ENCODE measurements at places on chromosomes 4 and X.

DNA sequence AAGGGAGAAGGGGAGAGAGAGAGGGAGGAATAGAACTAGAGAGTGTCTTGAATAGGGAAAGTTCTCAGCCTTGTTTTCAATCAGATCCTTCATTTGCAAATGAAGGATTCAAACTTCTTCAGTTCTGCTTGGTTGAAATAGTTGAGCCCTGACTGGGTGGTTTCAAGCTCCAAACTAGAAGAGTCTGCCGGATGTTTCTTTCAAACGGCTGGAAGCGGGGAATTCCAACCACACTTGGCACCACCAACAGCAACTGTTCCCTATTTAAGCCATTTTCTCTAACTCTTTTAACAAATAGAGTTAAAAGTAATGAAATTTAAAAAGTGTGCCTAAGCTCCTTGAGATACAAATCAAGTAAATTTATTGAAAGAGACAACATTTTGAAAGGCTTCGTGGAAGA is 67.5 kb upstream of the DDX60 start:
- DNase-seq: no peak

- DNase-seq: peak; percentile 14
Observed at GRCh38 chr4:23717528-23718248, 172.2 kb downstream of the PPARGC1A start.

DNA sequence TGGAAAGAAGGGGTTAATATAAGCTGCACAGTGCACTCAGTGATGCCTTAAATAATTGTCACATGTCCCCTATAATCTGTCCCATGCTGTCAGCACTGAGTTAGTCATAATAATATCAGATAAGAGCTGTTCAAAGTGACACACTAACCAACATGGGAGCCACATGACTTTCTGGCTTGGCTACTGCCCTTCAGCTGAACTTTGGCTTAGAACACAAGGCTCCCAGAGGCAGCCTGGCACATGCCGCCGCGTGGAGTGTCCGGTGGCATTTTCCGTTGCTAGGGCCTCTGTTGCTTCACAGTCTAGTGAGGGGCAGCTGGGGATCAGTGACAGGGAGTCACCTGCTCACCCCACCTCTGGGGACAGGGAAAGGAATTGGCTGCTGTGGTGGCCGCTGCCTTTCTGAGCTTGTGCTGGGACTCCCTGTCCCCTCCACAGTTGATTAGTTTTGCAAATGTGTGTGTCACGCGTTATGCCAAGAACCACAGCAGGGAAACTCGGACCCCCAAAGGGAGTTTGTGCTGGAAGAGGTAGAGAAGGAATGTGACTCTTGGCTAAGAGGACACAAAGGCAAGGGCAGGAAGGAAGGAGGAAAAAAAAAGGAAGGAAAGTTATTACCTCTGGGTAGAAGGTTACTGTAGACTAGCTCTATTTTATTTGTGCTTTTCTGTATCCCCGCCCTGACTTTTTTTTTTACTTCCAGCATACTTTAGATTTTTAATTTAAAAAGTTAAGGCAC is 41.1 kb upstream of the PPARGC1A start:
- DNase-seq: no peak

GRCh38 chr4:94039226-94039625 is 168.4 kb upstream of the SMARCAD1 start:
- no peak for DNase-seq

GRCh38 chr4:97587912-97588311 is 555.4 kb downstream of the STPG2 start:
- DNase-seq: no peak

DNA sequence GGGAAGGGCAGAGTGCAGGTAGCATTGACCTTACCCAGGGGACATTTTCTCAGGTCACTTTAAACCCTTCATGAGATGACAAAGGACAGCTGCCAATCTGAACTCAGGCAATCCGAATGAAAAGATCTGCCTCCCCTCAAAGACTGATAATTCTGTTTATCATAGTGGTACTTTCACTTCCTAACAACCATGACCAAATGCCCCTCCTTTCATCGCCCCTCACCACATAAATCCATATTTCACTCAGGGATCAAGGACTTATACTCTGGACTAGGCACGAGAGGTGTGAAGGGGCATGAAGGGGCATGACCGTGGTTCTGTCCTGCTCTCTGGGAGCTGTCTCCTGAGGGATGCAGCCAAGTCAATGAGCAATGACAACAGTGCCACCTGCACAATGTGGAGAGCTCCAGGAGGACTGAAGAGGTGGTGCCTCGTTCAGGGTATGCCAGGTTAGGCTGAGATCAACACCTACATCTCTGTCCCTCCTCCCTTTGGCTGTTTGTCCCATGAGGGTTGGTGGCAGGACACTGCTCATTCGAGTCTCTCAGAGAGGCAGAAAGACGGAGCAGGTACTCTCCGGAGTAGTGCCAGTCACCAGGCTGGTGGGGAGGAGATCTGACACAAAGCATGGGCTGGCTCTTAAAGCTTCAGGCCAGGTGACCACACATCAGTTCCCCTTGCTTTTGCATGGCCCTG is 12.5 kb downstream of the HS3ST1 start:
- no peak for DNase-seq

- DNase-seq: no peak
Observed at GRCh38 chrX:10761447-10761846, 141.1 kb upstream of the MID1 start.

- no peak for DNase-seq
Observed at GRCh38 chr4:144223661-144224060, 83.1 kb upstream of the GYPA start.

DNA sequence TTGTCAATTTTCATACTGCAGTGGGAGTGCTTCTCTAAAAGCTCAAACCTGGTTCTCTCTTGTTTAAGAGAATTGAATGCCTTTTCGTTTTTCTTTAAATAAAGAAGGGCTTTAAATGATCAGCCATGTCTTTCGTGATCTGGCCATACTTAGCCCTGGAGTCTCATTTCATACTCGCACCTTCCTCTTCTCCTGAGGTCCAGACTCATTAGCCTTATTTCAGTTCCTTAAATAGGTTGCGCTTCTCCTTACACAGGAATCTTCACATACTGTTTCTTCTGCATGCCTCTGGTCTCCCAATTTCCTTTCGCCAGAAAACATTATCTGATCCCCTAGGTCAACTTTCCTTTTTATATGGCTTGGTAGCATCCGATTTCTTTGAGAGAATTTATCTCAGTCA is 565.6 kb upstream of the TENM3 start:
- DNase-seq: no peak

DNA sequence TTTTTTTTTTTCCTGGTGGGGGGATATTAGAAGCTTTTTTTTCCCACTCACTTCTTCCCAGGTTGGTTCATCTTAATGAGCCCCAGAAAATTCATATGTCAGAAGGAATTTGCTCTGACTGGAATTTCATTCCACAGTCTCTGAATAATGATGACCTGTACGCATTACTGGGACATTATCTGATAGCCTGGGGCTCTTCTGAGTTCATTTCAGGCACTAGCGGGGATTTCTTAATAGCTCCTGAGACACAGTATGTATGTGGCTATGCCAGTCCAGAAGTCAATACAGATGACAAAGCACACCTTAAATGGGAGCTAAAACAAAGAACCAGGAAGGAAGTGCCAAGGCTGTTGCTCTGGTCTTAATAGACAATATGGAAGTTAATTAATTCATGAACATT is 295.2 kb upstream of the IGFBP7 start:
- peak; percentile 9 for DNase-seq

DNA sequence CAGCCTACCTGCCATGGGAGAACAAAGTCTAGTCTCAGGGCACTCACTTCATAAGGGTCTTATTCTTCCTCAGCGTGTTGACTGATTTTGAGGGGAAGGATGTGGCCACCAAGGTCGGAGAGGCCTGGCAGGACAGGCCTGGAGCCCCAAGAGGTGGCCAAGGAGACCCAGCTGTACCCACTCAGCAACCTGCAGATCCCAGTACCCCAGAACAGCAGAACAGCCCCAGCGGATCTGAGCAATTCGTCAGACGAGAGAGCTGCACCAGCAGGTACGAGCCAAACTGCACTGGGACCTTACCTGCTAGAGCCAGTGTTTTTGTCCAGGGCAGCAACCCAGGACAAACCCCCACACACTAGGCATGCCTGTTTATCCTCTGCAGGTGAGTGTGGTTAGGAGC is 34.3 kb downstream of the PNMA5 start:
- DNase-seq: no peak

GRCh38 chrX:40174854-40175510 is 77.2 kb upstream of the BCOR start:
- DNase-seq: no peak

DNA sequence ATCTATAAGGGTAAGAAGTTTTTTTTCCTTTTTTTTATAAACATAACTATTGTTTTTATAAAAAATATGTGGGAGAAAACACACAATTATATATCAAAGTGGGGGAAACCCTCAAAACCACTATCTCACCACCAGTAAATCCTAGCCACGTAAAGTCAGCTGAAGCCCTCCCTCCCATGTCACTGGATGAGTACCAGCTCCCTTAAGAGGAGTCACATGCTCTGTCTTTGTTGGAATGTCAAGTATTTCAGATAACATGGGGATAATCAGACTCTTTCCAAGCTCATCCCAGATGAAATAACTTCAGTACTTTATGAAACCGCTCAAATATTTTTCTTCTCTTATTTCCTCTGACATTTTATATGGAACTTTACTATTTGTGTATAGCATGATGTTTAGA is 2.4 kb downstream of the MYOZ2 start:
- no peak for DNase-seq

GRCh38 chr4:173121076-173121561 is 47.5 kb upstream of the GALNT7 start:
- DNase-seq: peak; percentile 1

DNA sequence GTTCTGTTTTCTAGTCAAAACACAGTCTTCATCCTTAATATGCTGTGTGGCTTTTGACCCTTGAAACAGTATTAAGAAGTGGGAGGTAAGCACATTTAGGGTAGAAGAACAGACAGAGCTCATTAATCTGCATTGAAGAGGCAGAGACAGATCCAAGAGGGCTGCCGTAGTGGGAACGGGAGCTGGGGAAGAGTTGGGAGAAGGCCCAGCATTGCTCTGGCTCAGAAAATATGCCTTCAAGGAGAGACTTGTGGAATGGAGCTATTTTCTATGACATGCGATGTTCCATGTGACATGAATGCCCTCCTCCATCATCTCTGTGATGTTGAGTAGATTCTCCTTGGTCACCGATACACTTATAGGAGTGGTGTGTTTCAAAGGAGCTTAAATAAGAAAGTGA is 273.3 kb upstream of the BOD1L1 start:
- no peak for DNase-seq

- peak; percentile 4 for DNase-seq
Observed at GRCh38 chr4:181030961-181031360, 1212.2 kb upstream of the TENM3 start.

GRCh38 chrX:17960891-17961290 is 99.8 kb upstream of the RAI2 start:
- no peak for DNase-seq

DNA sequence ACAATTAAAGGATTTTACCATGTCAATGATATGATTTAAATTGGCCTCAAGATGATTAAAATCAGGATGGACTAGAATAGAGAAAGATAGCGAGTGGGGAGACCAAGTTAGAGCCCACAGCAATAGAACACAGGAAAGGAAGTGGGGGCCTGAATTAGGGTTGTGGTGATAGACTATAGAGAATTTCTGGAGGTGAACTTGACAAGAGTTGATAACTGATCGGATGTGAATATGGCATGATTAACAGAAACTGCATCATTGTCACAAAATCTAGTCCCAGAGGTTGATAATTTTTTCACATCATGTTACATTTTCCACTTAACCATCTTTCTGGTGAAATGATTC is 26.3 kb upstream of the TRPC3 start:
- no peak for DNase-seq

DNA sequence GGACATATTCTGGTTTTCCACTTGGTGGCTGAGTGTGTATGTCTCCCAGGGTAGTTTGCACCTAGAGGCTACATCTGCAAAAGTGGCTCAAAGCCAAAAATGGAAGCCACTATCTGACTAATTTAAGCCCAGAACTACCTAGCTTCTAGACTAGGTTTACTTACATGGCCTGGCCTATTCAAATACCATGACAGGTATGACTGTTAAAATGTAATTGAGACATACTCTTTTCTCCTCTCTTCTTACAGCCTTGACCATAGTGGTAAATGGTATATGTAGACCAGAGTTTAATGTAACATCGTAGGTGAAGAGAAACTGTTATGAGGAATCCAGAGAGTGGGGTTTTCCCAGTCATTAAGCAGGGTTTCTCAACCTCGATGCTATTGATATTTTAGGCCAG is 2.6 kb upstream of the TRPC5 start:
- DNase-seq: no peak

DNA sequence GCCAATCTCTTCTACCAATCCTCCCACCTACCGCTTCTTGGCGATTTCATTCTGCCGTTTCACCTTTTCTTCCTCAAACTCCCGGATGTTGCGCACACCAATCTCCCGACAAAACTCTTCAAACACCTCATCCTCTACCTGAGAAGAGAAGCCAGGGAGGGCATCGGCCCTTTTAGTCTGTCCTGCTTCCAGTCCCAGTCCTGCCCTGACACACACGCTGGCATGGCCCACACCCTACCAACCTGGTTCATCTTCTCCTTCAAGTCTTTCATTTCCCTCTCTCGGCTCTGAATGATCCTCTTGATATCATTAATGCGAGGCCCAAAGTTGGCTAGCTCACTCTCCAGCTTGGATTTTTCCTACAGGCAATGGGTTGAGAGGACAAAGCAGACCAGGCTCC is 18.9 kb downstream of the SMC1A start:
- DNase-seq: no peak

DNA sequence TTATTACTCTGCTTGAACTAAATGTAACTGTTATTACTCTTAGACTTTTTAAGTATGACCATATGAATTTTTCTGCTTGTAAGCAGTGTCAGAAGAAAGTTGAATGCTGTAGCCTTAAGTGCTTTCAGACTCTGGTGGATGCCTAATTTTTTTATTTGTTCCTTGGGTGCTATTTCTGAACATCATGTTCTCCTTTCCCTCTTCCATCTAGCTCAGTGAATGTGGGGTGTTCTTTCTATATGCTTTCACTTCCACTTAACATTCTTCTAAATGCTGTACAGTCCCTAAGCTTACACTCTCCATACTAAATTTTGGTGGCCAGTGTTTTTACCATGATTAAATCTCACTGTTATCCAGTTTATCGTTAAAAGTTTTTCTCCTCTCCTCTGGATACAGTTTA is 3.6 kb downstream of the DCK start:
- no peak for DNase-seq

DNA sequence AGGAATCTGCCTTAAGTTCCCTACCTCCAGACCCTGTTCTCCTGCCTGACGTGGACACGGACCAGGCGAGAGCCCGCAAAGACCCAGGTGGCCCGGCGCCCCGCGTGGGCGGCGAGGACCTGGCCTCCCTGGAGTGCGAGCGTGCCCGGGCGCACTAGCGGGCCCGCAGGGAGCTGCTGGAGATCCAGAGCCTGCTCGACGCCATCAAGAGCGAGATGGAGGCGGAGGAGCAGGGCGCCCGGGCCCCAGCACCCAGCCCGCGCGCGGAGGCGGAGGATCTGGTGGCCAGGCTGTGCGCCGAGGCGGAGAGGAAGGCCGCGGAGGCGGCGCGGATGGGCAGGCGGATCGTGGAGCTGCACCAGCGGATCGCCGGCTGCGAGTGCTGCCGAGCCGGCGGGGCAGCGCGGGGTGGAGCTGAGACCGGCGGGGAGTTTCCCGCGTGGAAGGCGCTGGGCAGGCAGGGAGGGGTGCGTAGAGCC is 18.2 kb downstream of the MRFAP1 start:
- DNase-seq: no peak

All from H54 (cell line).